ENCODE measurements at places on chromosomes 5 and 9.
A peak's percentile ranks its signal among the peaks of the same experiment; 100 is the strongest.

DNA sequence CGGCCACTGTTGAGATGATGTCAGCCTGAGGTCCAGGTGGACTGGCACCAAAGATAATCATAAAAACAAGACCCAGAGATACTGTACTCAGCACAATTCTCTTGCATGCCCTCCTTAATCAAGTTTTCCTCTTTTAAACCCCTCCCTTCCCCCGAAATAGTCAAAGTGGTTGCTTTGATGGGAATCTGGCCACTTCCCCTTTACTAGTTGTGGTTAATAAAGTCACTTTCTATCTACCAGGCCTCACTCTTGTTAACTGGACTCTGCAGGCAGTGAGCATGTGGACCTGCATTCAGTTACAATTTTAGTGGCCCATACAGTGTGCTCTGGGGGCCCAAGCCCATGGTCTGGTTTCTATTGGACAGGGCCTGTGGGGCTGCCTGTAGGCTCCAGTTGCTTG, 17.5 kb downstream of the FBP2 start:
- DNase-seq: no peak

DNA sequence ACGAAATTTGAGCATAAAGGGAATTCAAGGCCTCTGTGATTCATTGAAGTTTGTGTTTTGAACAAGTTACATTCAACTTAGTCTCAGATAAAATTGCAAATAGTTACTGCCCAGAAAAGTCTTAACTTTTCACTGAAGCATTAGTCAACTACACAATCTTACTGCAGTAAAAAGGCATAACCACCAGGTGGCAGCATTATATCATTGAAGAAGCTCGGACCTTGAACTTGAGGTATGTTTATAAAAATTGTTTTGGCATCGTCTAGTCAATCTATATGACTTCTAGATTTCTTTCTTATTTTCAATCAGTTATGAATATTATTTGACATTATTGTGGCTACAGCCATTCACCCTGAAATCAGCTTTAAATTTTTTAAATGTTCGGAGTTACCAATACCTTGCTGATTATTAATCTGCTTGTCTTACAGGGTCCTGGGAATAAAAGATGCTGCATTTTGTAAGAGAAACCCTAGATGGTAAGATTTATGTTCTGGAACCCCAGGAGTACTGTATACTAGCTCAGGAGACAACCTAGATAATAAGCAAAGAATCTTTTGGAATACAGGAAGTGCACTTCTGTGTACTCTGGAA, 83.9 kb upstream of the GRAMD2B start:
- no peak for DNase-seq

GRCh38 chr5:180809403-180810209, 7.0 kb upstream of the MGAT1 start:
- peak; percentile 56 for DNase-seq

GRCh38 chr5:140548300-140548688, 832 bp downstream of the EIF4EBP3 start:
- no peak for DNase-seq

DNA sequence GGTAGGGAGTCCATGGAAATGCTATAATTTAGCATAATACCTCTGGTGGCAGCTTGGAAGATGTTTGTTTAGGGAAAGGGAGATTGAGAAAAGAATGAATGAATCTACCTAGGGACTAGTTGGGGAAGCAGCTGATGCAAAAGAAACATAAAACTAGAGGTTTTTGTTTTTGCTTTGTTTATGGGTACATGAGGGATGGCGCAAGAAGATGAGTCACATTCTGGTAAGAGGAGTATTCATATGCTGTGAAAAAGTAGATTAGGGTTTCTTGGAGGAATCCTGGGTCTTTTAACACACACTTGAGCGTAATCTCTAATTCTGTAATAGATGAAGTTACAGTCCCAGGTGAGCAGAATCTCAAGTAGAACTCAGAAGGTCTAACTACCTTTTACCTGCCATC, 17.1 kb downstream of the C9orf43 start:
- no peak for DNase-seq

GRCh38 chr5:68962757-68963484, 130.9 kb upstream of the SLC30A5 start:
- no peak for DNase-seq

DNA sequence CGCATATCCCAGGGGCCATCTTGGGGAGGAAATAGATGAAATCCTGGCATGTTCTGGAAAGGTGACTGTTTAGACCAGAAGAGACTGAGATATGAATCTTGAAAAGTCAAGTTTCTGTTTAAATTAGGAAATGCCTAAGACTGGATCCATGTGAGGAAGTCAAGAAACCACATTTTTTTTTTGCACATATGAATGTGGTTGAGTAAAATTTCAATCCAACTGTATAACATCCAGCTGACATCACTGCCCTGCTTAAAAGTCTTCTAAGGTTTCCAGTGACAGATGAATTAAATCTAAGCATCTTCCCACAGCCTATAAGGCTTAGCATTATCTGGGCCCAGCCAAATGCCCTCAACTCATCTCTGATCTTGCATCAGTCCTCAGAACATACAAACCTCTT, 47.7 kb upstream of the TCERG1 start:
- no peak for DNase-seq

DNA sequence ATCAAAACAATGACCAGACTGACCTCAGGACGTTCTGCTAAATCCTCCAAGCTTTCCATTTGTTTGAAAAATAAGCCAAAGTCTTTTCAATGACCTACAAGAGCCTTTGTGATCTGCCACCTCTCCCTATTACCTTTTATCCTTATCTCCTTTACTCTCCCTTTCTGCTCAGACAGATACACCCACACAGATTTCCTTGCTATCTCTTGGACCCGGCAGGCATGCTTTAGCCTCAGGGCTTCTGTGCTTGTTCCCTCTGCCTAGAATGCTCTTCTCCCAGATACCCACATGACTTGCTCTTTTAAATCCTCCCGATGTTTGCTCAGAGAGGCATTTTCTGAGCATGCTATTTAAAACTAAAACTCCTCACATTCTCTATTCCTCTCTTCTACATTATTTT, 8.9 kb upstream of the ELOVL7 start:
- DNase-seq: no peak

DNA sequence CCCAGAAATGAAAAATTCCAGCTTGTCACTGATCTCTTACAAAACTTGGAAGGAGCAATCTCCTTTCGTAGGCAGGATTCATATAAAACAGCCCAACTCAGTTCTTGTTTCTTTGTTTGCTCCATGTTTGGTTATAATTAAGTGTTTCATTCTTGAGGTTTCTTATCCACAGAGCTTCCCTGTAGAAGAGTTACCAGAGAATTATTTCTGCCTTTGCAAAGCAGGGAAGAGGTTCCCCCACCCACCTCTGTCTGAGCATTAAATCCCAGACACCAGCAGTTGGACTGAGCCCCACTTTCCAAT, 34.1 kb upstream of the RAI14 start:
- no peak for DNase-seq

DNA sequence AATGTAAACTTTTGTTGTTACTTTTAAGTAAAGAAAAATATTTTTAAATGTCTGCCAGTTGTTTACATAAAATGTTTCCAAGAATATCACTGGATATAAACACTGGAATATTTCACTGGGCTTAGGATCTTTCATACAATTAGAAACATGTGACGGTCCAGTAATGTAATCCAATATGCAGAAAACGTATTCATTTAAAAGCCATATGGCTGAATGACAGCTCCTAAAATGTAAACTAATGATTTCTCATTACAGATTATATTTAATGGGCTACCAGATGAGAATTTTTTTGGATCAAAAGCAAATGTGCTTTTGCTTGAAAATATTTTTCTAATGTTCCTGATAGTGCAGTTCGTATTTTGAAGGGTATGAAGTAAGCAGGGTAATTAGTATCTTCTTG, 124.3 kb downstream of the TTC39B start:
- no peak for DNase-seq

GRCh38 chr5:104702212-104702611, 1139.6 kb upstream of the NUDT12 start:
- DNase-seq: no peak
